ENCODE measurements at places on chromosomes 1 and 21.
A peak's percentile ranks its signal among the peaks of the same experiment; 100 is the strongest.

- DNase-seq: peak; percentile 66
Measured at GRCh38 chr1:27141266-27142003, 13.5 kb downstream of the SLC9A1 start.

DNA sequence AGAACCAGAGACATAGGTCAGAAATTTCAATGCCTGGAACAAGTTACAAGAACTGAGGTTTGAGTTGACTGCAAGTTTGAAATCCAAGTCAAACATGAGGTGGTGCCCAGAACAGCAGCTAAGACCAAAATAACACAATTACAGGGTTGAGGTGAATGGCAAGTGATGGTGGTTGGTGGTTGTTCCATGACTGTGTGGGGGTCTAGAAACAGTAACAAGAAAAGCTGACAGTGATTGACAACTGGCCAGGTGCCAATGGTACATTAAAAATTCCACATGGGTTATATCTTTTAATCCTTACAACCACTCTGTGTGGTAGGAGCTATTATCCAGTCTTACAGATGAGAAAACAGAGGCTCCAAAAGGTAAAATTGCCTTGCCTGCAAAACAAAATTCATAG is 32.0 kb downstream of the RIMS3 start:
- no peak for DNase-seq

DNA sequence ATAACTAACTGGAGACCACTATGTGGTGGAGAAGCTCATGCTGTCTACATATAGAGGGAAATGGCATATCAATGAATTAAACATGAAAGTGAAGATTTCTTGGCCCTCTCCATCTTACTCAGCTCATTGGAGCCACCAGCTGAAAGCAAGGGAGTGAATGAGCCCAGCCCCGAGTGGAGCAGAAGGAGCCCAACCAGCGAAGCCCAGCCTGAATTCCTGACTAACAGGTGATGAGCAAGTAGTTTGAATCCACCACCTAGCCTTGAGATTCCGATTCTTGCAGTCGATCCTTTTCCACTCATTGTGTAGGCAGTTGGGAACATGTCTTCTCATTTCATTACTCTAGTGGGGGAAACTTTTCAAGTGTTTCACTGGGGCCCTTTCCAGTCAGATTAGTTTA is 18.6 kb upstream of the ST6GALNAC3 start:
- DNase-seq: no peak

DNA sequence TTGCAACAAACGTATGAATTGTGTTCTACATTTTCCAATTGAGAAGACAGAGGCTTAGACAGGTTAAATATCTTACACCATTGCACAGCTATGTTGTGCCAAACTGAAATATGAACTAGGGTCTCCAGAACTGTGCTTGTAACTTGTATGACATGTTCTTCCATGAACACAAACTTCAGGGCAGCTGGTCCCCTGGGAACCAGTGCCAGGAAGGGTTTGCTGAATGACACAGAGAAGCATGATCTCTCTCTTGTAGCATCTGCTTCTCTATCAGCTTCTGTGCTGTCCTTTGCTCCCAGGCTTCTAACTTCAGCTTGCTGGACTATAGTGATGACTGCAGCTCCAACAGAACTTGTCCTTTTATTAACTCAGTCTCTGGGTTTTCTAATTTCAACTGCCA is 385.5 kb downstream of the SIPA1L2 start:
- no peak for DNase-seq

DNA sequence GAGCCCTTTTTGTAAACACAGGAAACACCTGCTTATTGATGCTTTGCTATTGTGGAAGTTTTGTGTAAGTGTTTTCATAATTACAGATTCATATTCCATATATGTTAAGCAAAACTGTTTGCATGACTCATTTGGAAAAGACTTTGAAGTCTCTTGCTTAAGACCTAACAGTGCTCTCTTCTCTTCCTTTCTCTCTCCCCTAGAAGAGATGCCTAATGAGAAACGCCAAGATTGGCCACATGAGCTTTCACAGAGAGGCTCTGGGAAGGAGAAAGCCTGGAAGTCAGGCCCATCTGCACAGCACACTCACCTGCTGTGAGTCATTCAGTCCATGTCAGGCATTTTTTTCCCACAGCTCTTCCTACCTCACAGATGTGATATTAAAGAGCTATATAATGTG is 101.6 kb upstream of the PALMD start:
- DNase-seq: peak; percentile 18

- DNase-seq: no peak
Measured at GRCh38 chr1:4944911-4945310, 290.5 kb downstream of the AJAP1 start.

DNA sequence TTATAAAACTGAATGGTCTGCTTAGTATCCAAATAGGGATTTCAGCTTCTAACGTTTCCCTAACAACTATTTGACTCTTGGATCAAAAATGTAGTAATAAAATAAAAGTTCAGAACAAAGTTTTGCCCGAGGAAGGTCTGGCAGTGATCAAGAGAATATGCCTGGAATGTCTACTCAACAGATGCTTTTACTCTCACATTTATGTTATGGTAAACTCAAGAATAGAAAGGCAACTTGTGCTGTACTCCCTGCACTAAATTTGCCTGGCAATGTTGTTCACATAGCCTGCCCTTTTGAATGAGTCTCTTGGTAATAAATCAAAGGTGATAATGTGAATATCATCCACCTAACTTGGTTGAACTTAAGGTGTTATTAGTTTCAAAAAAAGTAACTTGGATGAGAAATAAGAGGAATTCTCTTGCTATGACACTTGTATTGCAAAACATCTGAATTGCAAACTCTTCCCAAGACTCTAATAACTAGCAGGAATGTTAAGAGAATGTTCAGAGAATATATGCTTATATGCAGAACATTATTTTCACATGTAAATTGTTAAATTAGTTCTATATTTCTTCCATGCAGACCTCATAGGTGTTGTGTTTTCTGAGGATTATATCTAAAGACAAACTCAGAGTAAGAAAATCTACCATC is 215.8 kb downstream of the COL24A1 start:
- no peak for DNase-seq

DNA sequence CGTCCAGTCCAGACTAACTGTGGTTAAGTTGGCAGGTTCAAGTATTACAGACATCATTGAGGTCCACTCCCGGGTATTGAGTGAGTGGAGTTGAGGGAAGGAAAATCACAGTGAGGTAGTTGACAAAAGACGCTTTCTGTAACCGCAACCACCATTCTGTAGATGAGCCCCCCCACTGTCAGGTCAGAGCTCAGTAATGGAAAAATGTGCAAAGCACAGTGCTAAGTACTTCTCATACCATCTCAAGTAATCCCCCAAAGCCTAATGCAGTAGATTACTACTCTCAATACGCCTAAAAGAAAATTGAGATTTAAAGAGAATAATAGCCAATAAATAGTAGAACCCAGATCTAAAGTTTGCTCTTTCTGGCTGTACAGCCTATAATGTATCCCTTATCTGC is 522.8 kb downstream of the LMO4 start:
- DNase-seq: no peak

DNA sequence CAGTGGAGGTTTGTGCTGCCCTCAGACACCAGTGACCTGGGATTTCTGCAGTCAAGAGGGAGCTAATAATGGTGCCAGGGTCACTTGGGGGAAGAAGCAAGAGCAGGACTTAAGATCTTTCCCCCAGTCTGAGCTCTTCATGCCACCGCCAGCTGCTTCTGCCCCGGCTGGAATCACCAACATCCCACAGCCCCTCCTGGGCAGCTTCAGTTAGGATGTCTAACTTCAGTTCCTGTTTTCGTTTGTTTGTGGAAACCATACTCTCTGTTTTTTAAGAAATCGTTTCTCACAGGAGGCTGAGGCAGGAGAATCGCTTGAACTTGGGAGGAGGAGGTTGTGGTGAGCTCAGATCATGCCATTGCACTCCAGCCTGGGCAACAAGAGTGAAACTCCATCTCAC is 25.6 kb upstream of the PRDM2 start:
- DNase-seq: no peak

GRCh38 chr1:46491443-46492268 is 2.0 kb downstream of the DMBX1 start:
- no peak for DNase-seq

- DNase-seq: no peak
Measured at GRCh38 chr1:114690148-114690547, 5.2 kb downstream of the AMPD1 start.

DNA sequence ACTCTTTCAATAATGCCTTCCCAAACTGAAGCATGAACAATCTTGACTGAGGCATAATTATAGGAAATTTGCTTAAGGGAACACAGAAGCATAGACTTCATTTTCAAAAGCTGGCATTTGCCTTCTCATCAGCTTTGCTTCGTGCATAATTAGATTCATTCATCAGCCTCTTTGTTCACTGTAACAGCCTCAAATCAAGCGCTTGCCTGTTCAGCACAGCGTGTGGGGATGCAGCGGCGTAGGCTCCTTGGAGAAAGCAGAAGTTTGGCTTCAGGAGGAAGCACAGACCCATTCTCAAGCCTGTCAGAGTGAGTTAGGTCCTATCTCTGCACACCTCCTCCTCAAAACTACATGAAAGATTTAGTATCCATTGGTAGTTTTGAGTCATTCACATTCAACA is 246.4 kb upstream of the MAP1LC3C start:
- no peak for DNase-seq

- no peak for DNase-seq
Measured at GRCh38 chr1:70319750-70320149, 34.8 kb downstream of the ANKRD13C start.

GRCh38 chr1:202599669-202600431 is 110.4 kb downstream of the SYT2 start:
- DNase-seq: peak; percentile 29

- no peak for DNase-seq
Measured at GRCh38 chr1:15038232-15039016, 115.1 kb upstream of the TMEM51 start.

DNA sequence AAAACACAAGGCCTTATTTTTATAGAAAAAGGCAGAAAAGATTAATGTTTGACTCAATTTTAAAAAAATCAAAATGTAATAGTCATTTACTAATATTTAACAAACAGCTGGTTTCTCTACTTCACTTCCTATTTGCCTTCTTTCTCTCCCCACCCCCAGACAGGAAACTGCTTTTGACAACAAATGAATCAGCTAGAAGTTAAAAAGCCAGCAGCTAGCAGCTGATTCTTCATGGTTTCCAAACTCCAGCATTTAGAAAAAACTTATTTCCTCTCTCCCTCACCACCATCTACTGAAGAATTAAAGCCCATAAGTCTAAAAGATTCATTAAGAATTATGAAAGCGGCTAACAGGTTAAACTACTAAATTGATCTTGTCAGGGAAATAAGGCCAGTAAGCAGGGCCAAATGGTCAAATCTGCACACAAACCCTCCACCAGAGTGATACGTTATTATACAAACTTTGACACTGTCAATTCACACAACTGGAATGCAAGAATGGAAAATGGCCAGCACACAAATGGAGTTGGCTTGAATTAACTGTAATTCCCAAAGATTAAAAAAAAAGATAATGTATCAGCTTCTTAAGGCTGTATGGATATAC is 4.0 kb downstream of the WDR26 start:
- DNase-seq: no peak

DNA sequence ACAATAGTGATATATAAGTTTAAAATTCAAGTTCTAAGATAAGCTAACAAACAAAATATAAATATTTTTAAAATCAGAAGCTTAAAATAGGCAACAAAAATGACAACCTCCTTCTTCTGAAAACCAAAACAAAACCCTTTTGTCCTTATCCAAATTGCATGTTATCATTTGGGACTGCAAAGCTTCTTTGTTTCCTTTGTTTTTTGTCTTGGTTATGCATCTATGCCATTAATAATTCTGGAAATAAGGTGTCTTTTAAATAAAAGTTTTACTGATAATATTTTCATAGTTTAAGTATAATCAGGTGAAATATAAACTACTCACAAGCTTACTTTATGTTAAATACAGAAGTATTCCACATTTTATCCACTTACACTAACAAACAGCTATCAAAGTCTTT is 20.5 kb downstream of the ADSS2 start:
- no peak for DNase-seq

DNA sequence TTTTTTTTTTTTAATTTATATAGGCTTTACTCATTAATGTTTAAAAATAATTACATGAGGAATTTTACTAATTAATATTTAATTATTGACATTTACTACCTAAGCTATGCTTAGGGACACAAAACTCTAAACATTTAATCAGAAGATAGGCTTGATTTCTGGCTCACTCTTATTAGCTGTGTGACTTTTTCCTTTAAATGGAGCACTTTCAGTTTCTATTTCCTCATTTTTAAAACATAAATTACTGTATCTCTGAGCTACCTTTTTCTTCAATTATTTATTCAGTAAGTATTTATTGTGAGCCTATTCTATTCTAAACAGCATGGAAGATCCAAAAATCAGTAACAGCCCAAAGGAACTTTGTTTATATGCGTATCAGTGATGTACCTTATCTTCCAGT is 40.5 kb downstream of the MAP3K7CL start:
- DNase-seq: no peak

DNA sequence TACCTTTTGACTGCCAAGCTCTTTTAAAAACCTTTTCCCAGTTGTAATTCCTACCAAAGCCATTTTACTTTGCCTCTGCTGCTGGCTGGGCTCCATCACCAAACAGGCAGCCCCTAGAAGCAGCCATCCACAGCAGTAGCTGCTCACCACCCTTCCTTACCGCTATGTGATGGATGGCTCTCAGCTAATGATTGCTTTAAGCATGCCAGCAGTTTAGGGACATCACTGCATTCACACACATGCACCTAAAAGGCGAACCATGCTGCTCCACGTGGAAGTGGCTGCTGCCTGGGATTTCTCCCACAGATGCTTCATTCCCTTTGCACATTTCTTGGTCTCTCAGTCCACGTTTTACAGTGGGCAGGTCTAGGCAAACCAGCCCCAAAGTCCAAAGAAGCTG is 46.3 kb upstream of the PDE9A start:
- no peak for DNase-seq

GRCh38 chr1:155529929-155530328 is 32.7 kb downstream of the ASH1L start:
- DNase-seq: no peak

- DNase-seq: no peak
Measured at GRCh38 chr1:30900931-30901560, 7.5 kb downstream of the SDC3 start.

GRCh38 chr1:201730611-201731010 is 98.3 kb upstream of the IPO9 start:
- no peak for DNase-seq

DNA sequence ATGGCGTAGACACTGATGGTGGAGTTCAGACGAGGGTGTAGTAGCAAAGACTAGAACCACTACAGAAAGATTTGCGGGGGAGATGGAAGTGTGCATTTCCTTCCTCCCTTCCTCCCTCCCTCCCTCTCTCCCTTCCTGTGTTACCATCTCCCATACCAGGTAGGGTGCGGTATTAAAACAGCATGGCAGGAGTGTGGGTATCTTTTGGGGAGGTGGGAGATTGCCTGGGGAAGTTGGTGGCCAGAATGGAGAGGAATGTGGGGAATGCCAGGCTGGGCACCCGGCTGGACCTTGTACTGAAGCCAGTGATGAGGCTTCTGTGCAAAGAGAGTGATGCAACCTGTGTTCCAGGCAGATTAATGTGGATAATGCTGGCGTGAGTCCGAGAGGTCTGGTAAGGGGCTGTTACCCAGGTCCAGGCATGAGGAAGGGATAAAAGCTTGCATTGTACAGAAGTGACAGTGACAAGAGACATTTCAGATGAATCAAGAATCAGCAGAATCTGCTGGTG is 30.3 kb upstream of the PPP2R5A start:
- no peak for DNase-seq

- peak; percentile 22 for DNase-seq
Measured at GRCh38 chr1:7516341-7516740, 254.8 kb upstream of the VAMP3 start.

- DNase-seq: no peak
Measured at GRCh38 chr1:226248091-226248490, 24.6 kb downstream of the MIXL1 start.
